ENCODE measurements at places on chromosomes 5 and 9.
A peak's percentile ranks its signal among the peaks of the same experiment; 100 is the strongest.

- DNase-seq: no peak
Observed at GRCh38 chr5:176534640-176535039, 2.6 kb downstream of the RNF44 start.

- DNase-seq: no peak
Observed at GRCh38 chr9:137977571-137978261, 100.1 kb downstream of the CACNA1B start.

- no peak for DNase-seq
Observed at GRCh38 chr5:14447958-14448911, 133.4 kb upstream of the OTULINL start.

DNA sequence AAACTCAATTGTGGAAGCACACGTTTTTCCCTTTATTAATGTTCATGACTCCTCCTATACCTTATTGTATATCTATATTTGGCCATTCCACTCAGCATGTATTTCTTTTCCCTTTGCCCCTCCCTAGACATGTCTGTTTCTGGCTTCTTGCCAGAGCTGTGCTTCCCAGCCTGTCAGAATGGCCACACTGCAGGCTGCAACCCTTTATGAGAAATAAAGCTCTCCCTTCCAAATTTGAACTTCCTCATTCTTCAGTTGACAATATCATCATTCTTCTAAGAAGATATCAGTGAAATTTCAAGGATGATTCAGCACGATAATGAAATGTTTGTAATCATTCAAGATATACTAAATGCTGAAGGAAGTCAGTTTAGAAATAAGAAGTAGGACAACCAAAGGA is 107.6 kb upstream of the PRSS3 start:
- DNase-seq: no peak

- DNase-seq: peak; percentile 73
Observed at GRCh38 chr9:97598461-97599288, 34.5 kb downstream of the TSTD2 start.

DNA sequence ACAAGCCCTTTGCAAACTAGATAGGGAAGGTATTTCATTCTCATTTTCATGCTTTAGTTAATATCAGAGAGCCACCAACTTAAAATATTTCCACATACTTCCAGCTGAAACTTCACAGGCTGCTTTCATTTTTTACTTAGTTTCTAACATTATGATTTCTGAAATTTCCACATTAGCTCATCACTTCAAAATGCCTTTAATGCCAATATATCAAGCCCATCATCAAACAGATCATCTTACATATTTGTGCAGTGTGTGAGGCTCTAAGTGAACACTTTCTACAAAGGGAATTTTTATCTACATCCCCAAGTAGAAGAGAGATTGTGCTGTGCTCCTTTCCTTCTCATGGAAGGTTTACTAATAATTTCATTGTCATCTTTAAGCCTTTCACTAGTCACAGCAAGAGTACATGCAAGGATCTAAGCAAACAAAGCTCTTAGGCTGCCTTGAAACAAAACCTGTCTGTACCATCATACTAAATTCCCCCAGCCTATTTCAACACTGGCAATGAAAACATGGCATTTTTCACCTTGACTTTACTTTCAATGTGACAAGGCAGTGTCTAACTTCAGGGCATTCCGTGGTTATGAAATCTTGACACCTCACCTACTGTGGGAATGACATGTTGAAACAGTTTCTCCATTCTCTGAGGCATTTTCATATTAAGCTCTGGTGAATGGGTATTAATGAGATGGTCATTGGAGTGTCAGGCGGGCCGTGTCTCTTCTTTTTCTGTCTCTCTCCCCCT is 45.4 kb downstream of the PPP2R2B start:
- no peak for DNase-seq

- no peak for DNase-seq
Observed at GRCh38 chr5:10352430-10353240, 860 bp upstream of the MARCHF6 start.

DNA sequence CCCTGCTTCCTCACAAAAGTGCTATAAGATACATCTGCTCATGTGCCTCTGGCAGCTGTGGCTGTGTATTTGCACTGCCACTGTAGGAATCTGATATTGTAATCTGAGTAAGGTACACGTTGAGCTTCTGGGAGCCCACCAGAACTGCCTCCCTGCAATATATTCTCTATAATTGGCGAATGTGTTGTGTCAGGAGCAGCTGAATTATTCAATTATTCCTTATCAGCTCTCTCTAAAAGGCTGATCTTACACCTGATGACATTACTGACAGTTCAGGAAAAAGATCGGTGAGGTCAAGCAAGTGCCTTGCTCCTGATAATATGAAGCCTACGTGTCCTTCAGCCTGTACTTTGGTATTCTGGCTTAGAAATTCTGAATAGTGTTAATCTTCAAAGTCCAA is 1015.0 kb downstream of the CDH9 start:
- no peak for DNase-seq

DNA sequence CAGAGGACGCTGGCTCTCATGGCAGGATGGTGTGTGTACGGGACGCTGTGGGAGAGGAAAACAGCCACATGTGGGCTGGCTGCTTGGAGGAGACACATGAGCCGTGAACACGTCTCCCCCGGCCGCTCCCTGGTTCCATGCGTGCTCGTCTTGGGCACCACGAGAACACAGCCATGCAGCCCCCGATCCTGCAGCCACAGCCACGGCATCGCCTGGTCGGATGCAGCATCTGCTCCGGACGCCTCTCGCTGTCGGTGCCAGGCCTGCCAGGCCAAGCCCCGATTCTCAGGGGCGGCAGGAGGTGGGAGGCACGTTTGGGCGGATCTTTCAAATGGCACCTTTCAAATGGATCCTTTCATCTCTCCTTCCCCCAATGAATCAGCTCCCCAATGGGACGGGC is 3.2 kb downstream of the LCN10 start:
- no peak for DNase-seq

DNA sequence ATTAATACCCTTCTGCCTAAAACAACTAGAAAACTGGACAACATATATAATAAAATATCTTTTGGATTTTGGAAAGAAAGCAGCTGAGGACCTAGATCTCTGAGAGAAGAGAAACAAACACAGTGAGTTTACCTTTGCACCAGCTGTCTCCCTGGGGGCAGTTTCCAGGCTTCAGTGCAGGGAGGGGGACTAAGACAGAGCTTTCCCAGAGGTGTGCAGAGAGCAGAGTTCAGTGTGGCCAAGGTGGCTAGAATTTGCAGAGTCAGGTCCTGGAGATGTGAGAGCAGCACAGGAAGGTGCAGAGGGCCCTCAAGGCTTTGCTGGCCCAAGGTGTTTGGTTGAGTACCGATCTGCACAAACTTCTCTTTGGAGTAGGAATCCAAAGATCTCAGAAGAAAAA is 26.3 kb upstream of the PTPDC1 start:
- DNase-seq: no peak

DNA sequence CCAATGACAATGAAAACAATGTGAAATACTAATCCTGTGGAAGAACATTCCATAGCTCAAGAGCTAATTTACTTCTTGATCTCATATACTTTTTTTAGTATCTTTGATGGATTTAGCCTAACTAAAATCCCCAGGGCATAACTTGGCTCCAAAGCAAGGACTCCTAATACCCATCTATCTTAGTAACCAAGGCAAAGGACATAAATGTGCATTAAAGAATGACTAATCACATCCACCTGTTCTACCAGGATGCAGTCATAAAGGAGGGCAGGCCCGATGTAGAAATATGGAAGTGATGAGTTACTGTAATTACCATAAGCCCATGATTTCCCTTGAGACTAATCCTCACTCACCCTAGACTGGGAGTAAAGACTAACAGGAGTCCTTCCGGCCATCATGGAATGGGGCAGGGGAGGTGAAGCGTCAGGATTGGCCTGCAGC is 56.9 kb downstream of the KIF24 start:
- DNase-seq: no peak

- DNase-seq: no peak
Observed at GRCh38 chr5:2752821-2753439, 1.5 kb upstream of the IRX2 start.

DNA sequence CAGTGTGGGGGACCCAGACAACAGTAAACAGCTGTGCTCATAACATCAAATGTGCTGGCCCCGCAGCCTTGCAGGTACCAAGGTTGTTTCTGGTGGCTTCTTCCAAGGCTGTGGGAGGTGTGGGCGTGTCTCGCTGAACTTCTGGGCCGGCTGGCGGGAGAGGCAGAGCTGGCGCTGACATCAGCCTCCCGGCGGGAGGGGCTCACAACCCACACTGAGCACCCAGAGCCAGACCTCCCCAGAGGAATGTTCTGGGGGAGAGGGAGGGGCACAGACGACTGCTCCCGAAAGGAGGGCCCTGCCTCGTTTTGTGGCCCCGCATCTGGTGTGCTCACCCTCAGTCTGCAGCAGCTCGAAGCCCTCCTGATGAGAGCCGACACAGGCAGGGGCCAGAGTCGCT is 6.9 kb upstream of the SLC12A7 start:
- no peak for DNase-seq

Data from cerebellum (tissue), 4 donors.